ENCODE measurements at places on chromosomes 4 and X. TPM values are rescaled to one million over a fixed set of nuclear protein-coding genes. Genes with fewer than 3 reads are reported as not detected.

The PGAM4 gene
- not detected for total RNA-seq

- no peak overlapping the region for H3K4me3 ChIP-seq
- H3K36me3 ChIP-seq, result no peaks in the 10 kb centered on the region
- peaks cover 5% of the 10 kb centered on the region for H3K4me1 ChIP-seq
These were observed 61.5 kb downstream of the GALNT7 start for GRCh38 chr4:173230062-173230461.

The PFKFB1 gene
- 0.19 TPM for total RNA-seq

GRCh38 chr4:160353548-160353947 lies 1250.7 kb downstream of the RAPGEF2 start:
- H3K4me3 ChIP-seq, result no peak overlapping the region
- no peaks in the 10 kb centered on the region for H3K36me3 ChIP-seq
- H3K27ac ChIP-seq, result no peak overlapping the region
- H3K27me3 ChIP-seq, result no peaks in the 10 kb centered on the region

The SPANXC gene
- total RNA-seq, result not detected

The PABPC4L gene
- 0.66 TPM for total RNA-seq

The C4orf36 gene
- 0.96 TPM for total RNA-seq

The CRMP1 gene
- 1.4 TPM for total RNA-seq

- no peak overlapping the region for H3K4me3 ChIP-seq
- peak overlapping the region; percentile 2 for H3K27ac ChIP-seq
- peaks cover 6% of the 10 kb centered on the region for H3K4me1 ChIP-seq
- no peak for DNase-seq
These were observed 160.0 kb downstream of the SMIM20 start for GRCh38 chr4:26073886-26074560.

The CCDC120 gene
- total RNA-seq, result 1.6 TPM
